ENCODE measurements at places on chromosomes 6 and 20. TPM values are rescaled to one million over a fixed set of nuclear protein-coding genes. Genes with fewer than 3 reads are reported as not detected.

DNA sequence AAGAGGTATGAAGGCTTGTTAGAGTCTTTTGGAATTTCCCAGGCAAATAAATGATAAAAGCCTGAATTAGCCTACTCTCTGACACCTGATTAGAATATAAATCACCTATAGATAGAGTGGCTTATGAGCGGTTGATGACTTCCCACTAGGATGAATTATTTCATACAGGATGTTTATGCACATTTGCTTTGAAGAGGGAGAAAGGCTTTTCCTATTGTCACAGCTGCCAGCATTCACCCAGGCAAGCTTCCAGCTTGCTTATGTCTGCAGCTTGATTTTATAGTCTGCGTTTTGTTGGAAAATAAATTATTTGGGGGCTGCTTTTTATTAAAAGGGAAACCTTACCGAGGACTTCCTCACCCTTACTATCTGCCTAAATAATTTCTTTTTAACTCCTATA is 51.3 kb upstream of the EIF2S2 start:
- peak; percentile 32 for DNase-seq

GRCh38 chr6:56292505-56293181 is 45.3 kb upstream of the COL21A1 start:
- DNase-seq: peak; percentile 91

The E2F1 gene
- 10.9 TPM for total RNA-seq

The CTCFL gene
- total RNA-seq: not detected

- DNase-seq: no peak
Measured at GRCh38 chr6:127768745-127769144, 132.1 kb downstream of the THEMIS start.

- DNase-seq: no peak
Measured at GRCh38 chr6:159014406-159014805, 14.4 kb upstream of the RSPH3 start.

The LY6G6D gene
- not detected for total RNA-seq

DNA sequence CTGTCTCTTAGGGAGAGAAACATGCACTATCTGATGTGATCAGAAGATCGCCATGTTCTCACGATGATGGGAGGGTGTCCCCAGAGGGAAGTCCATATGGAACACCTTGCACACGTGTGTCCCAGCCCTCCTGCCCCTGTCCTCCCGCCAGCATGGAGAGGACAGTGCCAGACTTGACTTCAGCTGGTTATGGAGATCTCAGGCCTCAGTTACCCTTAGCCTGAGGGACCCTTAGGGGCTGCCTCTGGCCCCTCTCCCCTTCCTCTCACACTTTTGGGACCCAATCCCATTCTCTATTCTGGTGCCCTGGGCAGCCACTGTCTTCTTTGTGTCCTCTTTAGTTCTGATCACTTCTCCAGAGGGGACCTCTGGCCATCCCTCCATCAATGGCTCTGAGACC is 1.6 kb downstream of the TREML4 start:
- DNase-seq: no peak

- DNase-seq: no peak
Measured at GRCh38 chr6:117655380-117655779, 19.9 kb upstream of the NUS1 start.

The PACSIN1 gene
- total RNA-seq: 0.17 TPM

Data from lung (tissue), 17 donors.